ENCODE measurements at places on chromosomes 16 and 17. TPM values are rescaled to one million over a fixed set of nuclear protein-coding genes. Genes with fewer than 3 reads are reported as not detected.

The PDPK1 gene
- total RNA-seq, result 19.8 TPM

The SLC6A4 gene
- total RNA-seq, result under 0.01 TPM

The NMRAL1 gene
- total RNA-seq, result 118 TPM

The HBZ gene
- not detected for total RNA-seq

The ULK2 gene
- 2.5 TPM for total RNA-seq

The DHRS7C gene
- not detected for total RNA-seq

The SPECC1 gene
- 71.7 TPM for total RNA-seq

The FAM171A2 gene
- 1.4 TPM for total RNA-seq

GRCh38 chr17:64385187-64386083 is 5.2 kb downstream of the PECAM1 start:
- peak; percentile 96 for DNase-seq

GRCh38 chr16:56262148-56262547 is 70.9 kb downstream of the GNAO1 start:
- DNase-seq, result peak; percentile 21

- peak; percentile 79 for DNase-seq
These were observed 478.6 kb downstream of the SLC39A11 start for GRCh38 chr17:72613806-72614292.

DNA sequence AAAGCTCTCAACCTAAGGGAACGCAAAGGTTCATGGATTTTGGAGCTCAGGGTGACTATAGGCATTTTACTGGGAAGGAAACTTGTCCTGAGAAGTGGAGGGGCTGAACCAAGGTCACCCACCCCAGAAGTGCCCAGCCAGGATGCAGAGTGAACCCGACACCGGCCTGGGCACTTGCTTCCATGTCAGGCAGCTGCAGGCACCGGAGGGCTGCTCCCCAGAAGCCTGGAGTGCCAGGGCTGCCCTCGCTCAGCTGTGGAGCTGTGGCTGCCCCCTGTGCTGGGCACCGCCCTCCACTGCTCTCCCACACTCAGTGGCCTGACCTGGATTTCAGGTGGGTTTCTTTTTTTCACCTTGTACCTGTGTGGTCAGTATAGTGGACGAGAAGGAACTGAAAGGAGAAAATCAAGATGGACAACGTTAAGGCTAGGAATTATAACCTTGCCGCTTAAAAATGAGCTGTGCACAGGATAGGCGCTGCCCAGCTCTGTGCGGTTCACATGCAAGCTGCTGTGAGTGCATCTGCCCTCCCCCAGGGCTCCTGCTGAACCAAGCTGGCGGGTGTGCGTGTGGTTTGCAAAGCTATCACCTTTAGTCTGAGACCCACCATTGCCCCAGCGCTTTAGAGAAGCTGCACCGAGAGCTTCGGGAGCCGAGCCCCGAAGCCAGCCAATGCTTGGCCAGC is 2.2 kb downstream of the MAPK8IP3 start:
- DNase-seq, result no peak

GRCh38 chr16:70399951-70400350 is 38.9 kb downstream of the ST3GAL2 start:
- no peak for DNase-seq

DNA sequence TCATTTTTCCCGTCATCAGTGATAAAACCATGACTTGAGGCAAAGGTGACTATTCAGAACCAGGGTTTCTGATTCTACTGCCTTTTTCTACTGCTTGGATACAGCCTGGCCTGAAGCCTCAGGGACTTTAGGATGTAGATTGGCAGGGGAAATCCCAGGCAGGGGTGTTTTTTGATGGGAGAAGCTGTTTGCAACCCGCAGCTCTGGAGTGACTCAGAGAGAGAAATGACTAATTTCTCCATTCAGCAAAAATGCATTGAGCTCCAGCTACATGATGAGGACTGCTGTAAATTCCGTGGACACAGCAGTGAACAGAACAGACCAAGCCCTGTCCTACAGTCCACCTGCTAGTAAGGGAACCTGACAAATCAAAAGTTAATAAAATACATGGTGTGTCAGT is 560.6 kb downstream of the CDH13 start:
- DNase-seq, result peak; percentile 89

DNA sequence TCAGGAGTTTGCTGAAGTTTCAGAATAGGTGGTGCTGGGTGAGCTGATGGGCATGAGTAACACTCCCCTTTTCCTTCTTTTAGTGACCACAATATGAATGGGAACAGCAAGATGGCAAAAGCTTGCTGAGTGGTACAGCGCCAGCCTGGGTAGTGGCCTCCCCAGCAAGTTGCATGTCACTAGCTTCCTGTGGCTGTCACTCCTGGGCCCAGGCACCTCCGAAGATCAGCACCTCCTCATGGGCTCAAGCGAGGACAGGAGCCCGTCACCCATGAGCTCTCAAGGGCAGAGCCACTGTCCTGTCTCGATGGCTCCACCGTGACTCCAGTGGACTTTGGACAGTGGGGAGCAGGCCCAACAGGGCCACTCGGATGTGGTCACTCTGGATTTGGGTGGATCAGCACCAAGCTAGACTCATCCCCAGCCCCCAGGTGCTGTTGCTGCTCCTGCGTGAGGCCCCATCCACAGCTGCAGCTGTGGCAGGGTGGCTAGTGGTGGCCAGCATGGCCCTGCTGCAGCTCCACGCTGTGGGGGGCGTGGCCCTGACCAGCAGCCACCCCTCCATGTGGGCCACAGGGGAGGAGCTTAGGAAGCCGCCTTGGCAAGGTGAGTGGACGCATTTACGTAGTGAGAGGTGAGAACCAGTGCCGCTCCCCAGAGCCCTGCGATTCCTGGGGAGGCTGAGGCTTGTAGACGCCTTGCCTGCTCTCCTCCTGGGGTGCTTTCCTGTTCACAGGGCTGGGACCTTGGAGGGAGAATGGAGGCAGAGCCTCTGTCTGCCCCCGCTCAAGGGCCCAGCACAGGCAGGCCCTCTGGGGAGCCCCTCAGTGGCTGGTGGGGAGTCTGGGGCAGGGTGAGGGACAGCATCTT is 13.6 kb upstream of the DNASE1 start:
- DNase-seq, result no peak

GRCh38 chr17:15446036-15446435 is 21.4 kb downstream of the CDRT4 start:
- DNase-seq, result no peak

- DNase-seq, result no peak
These were observed 387.2 kb downstream of the SEC14L1 start for GRCh38 chr17:77527836-77528505.

DNA sequence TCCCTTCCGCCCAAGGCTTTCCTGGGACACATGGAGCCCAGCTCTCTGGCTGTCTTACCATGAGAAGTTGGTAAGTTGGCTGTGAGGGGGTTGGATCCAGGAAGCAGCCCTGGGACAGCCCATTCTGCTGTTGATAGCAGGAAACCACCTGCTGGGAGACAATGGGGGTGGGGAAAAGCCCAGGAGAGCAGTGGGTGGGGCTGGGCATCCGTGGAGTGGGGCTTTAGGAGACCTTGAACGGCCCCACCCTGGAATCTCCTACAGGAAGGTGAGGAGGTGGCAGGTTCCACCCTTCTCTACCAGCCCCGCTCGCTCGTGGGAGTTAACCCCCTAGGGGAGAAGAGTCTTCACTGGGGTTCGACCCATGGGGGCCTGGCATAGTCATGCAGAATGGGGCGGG is 5.8 kb downstream of the TMEM92 start:
- DNase-seq, result no peak

DNA sequence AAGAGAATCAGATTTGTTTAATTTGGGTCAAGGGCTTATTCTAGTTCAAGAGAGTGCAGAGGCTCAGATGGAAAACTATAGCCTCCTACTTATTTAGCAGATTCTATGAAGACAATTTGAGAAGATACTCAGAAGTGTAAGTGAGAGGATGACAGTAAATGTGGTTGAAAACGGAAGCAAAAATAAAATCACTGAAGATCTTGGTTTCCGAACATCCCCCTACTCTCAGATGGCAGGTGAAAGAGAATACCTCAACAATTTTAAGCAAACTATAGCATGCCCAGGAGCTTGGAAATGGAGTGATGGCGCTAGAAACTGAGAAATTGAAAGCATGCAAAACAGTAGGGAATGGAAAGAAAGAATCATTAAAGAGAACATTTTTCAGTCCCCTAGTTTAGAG is 705.5 kb upstream of the CDH8 start:
- no peak for DNase-seq

DNA sequence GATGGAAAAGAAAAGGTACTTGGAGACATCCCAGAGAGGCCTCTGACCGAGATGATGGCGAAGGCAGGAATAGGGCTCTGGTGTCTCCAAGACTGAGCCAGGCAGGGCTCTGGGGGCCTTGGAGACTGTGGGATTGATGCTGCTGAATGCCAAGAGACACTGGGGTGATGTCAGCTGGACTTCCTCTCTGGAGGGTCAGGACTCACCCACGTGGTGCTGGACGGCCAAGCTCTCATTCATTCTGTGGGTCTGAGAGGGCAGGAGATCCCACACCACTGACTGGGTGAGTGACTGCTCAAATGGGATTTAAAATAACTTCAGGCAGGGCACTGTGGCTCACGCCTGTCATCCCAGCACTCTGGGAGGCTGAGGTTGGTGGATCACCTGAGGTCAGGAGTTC is 64.8 kb downstream of the NT5M start:
- DNase-seq, result no peak

GRCh38 chr17:21242780-21243515 is 10.3 kb downstream of the NATD1 start:
- DNase-seq, result no peak

All from M059J (cell line).